ENCODE measurements at places on chromosomes 6 and 20.

- DNase-seq: no peak
Observed at GRCh38 chr6:102114402-102114801, 720.9 kb downstream of the GRIK2 start.

DNA sequence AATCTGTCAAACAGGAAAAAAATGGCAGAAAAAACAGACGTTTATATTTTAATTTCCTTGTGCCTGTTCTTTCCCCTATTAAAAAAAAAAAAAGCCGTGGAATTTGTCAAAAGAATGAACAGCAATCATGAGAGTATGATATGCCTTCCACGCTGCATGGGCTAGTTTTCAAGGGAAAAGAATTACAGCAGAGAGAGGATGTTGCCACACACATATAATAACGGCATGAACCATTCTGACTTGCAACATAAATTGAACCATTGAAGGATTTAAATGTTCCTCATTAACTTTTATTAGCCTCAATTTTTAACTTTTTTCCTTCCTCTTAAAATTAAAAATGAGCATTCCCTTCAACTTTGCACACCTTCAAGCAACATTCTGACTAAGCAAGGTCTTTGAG lies 301.8 kb downstream of the FOXC1 start:
- DNase-seq: peak; percentile 22

- DNase-seq: no peak
Observed at GRCh38 chr20:53517146-53517545, 76.5 kb downstream of the ZNF217 start.

DNA sequence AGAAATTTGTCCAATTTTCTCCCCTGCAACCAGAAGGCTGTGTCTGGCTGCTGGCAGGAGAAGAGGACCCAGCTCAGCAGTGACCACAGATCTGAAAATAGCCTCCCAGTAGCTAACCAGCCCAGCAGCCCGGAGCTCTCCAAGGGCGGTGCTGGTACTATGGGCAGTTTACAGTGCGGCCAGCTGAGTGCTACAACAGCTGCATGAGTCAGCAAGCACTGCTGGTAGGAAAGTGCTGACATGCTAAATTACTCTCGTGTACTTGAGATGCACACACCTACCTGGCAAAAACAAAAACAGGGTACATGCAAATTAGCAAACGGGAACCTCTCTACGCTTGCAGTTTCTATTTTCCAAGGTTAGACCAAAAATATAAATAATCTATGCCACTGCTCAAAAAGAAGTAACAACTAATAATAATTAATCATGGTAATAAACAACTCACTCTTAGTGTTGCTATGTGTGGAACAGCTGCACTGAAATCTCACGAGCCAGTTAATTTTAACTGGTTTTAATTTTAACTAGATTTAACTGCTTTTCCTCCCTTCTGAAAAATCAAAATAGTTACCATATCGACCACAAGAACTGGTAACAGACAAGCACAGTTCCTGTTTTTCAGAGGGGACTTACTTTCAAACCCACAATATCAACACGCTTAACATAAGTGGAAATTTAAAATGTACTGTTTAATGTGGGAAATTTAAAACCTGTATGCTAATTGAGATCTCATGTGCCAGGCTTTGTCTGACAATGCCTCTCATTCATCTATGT lies 10.8 kb downstream of the BACH2 start:
- DNase-seq: peak; percentile 86

DNA sequence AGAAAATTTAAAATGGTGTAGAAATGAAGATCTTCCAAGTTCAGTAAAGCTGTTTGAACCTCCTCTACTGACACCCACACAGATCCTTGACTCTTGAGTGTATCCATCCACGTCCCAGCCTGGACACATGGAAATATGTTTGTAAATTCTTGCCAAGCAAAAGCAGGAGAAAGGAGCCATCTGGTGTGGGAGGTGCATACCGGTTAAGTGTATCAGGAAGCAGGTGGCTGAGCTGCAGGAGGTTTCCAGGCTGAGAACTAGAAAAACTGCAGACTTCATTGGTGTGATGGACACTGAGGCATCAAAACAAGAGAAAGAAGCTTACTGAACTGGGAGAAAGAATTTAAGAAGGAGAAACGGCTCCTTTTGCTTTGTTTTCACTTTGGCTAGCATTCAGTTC lies 229.9 kb upstream of the GRIK2 start:
- DNase-seq: no peak

DNA sequence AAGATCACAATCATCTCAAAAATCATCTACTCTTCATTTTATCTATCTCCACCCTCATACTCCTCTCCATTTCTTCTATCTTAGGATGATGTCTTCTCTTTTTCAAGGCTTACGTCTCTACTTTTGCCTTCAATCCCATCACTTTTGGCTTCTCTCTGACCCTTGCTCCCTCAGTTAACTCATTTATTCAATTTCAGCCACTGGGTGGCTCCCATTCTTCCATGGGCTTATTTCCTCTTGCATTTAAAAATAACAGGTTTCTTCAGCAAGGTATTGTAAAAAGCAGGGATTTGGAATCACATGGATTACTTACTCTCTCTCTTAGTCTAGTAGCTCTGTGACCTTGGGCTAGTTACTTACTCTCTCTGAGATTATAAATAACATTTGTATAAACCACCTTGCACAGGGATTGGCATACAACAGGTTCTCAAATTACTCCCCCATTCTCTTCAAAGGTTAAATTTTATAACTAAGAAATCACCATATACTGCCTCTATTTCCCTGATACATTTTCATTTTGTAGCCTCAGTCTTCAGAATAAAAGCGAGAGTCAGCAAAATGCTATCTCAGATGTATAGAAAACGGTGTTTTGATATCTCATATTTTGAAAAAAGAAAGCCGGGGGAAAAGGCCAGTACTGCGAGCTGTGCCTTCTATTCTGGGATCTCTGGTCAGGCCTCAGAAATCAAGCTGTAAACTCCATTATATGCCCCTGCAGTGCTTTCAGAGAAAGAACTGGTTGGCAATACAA lies 5.5 kb downstream of the ZSCAN12 start:
- DNase-seq: no peak

GRCh38 chr6:134619077-134619476 lies 301.2 kb upstream of the SGK1 start:
- DNase-seq: no peak

DNA sequence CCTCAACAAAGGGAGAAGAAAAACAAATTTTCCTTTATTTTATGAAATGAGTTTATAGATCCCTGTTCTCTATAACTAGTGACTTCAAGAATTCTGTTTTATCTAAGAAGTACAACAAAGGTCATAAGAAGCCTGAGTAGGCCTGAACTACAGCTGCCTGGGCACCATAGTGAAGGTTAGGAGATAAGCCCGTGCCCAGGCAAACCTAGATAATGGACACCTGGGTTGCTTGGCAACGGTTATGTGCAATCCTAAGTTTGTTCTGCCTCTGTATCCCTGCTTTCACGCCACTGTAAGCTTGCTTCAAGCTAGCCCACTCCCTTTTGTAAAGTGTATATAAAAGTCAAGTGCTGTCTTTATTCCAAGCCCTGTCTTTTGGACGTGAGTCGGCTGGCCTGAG lies 23.2 kb downstream of the SCGN start:
- DNase-seq: no peak

DNA sequence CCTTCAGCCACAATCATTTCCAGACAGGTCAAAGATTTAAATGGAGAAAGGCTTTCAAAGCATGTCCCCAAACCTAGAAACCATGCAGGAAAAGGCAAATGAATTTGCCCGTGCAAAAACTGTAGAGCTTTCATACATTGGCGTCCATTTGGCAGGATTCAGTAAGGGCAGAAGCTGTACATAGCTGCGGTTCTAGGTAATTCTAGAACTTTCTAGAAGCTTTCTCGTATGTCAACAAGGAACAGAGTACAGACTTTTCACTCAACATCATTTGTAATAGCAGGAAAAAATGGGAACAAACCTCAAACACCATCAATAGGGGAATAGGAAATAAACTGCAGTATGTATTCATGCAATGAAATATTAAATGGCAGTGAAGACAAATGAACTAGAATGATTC lies 11.1 kb upstream of the MAPK13 start:
- DNase-seq: no peak

DNA sequence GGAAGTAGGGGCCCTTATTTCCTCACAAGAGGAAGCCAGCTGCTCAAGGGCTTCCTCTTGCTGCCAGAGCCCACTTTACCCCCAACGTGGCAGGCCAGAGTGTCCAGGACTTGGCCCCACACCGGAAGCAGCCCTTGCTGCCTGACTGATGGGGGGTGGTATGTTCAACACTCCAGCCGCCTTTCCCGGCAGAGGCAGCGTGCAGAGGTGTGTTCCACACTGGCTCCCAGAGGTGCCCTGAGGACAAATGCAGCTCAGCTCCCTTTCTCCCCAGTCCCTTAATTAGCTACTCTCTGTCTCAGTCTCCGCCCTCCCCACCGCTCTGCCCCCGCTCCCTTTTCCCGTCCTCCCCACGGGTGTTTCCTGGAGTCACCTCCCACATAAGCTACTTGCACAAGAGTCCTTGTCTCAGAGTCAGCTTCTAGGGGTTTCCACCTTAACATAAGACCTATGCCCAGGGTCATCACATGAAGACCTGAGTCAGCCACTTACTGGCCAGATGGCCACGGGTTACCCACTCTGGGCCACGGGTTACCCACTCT lies 61.7 kb upstream of the SHLD1 start:
- no peak for DNase-seq

GRCh38 chr6:14396392-14396791 lies 278.8 kb downstream of the CD83 start:
- DNase-seq: no peak

DNA sequence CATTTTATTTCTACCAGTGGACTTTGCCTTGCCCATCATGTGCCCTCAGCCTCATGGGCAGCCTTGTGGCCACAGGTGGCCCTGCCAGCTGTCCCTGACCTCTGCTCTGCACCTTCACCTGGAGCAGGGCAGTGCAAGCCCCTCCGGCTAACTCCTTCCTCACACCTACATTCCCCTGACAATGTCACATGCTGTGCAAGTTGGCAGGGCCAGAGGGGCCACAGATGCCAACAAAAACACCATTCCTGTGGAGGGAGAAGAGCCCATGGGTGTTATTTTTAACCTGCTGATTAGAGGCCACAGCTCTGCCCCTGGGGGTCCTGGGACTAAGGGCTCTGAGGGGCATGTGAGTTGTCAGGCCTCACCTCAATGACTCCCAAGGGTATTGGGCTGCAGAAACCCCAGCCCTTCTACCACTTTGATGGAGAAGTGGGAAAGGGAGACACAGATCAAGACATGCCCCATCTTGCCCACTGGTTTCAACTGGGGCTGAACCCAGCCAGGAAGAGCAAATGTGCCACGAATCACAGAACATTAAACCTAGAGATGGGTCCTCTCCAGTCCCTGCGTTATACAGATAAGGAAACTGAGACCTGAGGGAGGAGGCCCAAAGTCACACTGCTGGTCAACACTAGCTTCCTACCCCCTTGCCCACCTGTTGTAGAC lies 65.0 kb downstream of the MRPL14 start:
- no peak for DNase-seq

DNA sequence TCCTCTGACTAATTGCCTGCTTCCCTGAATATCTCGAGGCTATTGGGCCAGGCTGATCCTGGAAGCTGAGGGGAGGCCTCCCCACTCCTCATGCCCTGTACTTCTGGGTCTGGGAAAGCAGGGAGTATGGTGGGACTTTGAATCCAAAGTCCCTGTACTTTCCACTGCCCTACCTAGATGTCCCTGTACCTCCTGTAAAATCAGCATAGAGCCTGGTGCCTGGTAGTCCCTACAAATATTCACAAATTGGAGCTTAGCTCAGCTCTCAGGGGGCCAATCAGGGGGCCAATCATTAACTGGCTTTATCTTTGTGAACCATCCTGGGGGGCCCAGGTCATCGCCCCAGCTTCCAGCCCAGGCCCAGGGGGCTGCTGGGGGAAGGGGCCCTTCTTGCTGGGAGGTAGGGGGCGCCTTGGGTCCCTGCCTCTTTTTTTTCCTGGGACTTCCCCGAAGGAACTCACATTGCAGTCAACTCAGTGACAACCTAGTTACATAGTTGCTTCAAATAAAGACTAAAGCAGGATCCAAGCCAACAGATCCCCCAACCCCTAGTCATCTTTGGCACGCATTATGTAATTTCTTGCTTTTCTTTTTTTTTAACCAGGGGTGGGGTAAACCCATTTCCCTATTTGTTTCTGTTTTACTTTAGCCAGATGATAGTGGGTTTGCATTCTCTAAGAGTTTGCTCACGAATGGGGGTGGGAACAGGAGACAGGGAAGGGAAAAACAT lies 6.9 kb upstream of the VEGFA start:
- peak; percentile 83 for DNase-seq

DNA sequence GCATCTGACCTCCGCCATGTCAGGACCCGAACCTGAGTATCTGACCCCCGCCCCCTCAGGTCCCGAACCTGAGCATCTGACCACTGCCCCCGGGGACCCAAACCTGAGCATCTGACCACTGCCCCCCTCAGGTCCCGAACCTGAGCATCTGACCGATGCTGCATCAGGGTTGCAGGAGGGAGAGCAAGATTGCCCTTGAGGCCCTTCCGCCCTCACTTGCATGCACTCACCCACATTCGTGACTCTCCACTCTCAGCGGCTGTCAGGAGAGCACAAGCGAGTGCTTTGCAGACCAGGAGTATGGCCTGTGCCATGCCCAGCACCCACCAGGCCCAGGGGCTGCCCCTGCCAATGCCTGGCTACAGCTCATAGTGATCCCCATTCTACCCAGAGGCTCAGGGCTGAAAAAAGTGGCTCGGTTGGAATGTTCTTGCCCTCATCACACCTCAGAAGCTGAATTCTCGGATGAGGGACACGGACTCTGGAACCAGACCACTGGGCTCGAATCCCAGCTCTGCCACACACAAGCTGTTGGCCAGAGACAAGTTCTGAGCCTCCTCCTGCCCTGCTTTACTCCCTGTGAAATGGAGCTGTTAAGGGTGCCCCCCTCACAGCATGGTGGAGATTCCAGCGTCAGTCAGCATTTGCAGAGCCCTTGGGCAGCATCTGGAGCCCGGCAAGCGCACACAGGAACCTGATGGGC lies 82.1 kb downstream of the DLL1 start:
- DNase-seq: no peak

- no peak for DNase-seq
Observed at GRCh38 chr6:111871207-111871606, 2.0 kb downstream of the FYN start.

DNA sequence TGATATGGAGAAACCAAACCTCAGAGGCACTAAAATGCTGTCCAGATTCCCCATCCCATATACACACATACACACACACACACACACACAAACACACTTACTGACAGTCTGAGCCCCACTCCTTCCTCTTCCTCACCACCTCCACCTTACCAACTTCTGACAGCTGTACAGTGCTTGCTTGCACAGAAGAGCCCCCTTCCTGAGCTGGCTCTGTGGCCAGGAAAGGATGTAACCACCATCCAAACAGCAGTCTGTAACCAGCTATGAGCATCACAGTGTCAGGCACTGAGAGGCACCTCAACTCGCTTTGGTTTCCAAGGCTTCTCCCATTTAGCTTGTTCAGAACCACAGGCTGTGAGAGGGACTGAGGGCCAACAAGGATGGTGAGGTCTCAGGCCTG lies 5.9 kb upstream of the C6orf136 start:
- no peak for DNase-seq

DNA sequence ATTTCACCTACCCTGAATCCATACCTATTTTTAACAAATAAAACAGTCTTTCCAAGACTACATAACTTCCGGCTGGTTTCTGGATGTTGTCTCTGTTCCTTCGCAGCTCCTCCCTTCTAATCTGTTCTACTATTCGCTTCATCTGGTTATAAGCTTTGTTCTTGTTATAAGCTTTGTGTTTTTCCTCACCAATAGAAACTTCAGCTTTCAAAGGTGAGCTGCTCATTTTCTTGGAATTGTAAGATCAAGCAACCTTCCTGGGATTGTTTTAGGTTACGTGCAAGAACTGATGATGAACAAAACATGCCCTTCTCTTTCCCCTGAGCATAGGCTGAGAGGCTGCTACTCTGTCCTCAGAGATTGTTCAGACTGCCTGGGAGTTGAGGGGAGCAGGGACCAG lies 2.1 kb downstream of the GFOD1 start:
- DNase-seq: no peak
